Activated CD4-positive, alpha-beta T cell treated with anti-CD3 and anti-CD28 coated beads, Interleukin-2, amount 50 U/mL, for 48 hours (primary cell): ENCODE measurements at places on chromosomes 6 and 20.
A peak's percentile ranks its signal among the peaks of the same experiment; 100 is the strongest.

- DNase-seq: no peak
These were observed 34.9 kb upstream of the GTSF1L start for GRCh38 chr20:43761386-43762340.

GRCh38 chr6:167589615-167589940, 237.1 kb upstream of the AFDN start:
- no peak for DNase-seq

DNA sequence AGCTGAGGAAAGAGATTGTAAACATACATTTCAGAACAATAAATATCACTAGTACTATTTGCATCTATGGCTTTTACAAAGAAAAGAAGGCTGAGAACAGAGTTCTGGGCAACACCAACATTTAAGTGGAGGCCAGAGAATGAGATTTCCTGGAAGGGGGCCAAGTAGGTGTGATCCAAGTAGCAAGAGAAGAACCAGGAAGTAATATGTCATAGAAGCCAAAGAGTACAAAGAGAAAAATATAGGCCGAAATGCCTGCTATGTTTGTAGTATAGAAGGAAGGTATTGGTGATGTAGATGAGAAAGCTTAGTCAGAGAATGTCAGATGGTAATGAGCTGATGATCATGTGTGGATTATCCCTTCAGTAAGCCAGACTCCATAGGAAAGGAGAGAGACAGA, 94.5 kb downstream of the PERP start:
- DNase-seq: no peak

GRCh38 chr6:36550473-36551000, 3.3 kb upstream of the STK38 start:
- DNase-seq: no peak

- DNase-seq: peak; percentile 71
These were observed 1.5 kb upstream of the GGT7 start for GRCh38 chr20:34874094-34874654.

- peak; percentile 32 for DNase-seq
These were observed 5.5 kb upstream of the SOX4 start for GRCh38 chr6:21587961-21588480.

DNA sequence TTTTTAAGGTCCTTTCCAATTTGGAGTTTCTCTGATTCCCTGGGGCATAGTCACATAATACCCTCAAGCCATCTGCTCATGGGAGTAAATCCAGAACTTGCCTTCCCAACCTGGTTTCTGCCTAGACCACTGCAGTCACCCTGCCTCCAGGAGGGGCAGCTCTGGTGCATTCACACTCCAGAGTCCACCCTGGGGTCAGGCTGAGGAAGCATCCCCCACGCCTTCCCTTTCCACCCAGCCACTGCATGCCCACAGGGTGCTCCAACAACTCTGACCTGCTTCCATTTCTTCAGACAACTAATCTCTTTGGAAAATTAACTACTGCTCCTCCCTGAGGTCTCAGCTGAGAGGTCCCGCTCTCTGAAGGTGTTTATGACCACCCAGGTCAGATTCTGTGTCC, 211.4 kb upstream of the RIN2 start:
- DNase-seq: no peak

GRCh38 chr6:106253731-106254130, 71.8 kb downstream of the ATG5 start:
- no peak for DNase-seq

DNA sequence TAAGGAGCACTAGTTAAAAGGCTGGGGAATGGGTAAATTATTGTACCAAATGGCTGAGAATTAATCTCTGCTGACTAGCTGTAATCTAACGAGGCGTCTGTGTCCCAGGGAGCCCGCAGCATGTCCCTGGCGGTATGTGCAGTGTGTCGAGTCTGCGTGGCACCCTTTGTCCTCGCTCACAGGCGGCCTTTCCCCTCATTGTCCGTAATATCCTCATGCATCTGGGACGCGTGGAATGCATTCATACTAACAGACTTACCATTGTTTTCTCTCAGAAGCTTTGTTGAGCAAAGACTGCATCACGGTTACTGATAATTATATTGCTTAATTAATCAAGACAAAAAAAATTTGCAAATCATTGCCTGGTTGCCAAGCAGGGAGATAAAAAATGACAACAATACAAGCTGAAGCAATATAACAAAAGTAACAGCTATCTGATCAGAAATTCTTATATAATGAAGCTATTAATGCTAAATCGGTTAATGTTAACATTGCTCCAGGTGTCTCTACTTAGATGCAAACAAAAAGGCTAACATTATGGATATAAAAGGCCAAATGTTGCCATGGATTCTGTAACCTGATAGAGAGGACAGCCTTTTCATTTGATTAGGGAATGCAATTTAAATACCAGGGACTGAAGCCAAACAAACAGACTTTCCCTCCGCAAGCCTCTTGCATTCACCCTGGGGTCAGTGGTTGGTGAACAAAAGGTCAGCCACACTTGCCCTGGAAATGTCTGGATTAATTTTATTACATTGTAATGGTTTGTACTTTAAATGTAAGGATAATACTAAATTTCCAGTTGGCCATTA, 124.8 kb downstream of the INSM1 start:
- DNase-seq: no peak

DNA sequence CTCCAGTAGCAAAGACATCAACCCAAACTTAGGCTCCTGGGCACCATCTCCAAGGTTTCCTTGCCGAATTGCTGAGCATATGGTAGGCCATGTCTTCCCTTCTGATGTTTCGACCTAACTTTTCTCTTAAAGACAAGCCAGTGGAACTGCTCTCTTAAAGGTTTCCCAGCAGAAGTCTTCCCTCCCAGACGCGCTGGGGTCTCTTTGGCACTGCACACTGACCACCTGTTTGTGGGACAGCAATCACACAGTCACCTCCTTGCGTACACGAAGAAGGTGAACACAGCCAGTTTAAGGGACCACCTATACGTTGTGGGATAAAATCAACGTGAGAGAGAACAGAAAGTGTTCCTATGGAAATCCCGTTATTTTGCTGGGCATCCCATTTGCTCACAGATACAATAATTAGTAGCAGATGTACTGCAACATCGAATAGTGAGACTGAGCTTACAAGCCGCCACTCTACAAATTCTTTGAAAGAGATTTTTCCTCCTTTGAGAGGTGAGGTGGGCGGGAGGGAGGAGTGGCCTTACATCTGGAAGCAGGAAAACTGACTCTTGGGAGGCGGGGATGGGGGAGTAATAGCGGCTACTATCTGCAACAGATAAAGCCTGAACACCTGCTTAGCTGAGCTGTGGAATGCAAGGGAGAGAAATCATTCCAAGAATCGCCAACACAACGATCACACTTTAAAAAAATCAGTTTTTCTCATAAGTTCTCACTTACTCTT, 9.9 kb downstream of the GRIK2 start:
- no peak for DNase-seq

GRCh38 chr6:33847867-33848266, 44.1 kb upstream of the MLN start:
- no peak for DNase-seq

GRCh38 chr6:73854998-73855718, 159.2 kb downstream of the CD109 start:
- DNase-seq: no peak

- DNase-seq: no peak
These were observed 2.5 kb upstream of the SRC start for GRCh38 chr20:37343212-37343993.

DNA sequence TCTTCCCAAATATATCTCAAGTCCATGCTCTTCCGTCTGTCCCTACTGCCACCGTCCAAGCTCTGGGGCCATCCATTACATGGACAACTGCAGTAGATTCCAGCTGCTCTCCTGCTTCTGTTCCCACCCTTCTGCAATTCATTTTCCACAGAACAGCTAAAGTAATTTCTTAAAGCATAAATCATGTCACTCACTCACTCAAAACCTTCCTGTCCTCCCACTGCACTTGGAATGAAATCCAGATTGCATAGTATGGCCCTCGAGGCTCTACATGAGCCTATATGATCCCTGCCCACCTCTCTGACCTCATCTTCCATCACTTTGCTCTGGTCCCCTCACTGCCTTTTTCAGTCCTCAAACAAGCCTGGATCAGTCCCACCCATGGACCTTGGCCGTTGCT, 10.9 kb downstream of the PHACTR2 start:
- no peak for DNase-seq

GRCh38 chr6:18317850-18318249, 53.5 kb upstream of the DEK start:
- DNase-seq: no peak

GRCh38 chr6:142387997-142388815, 86.4 kb downstream of the ADGRG6 start:
- DNase-seq: no peak
